ENCODE measurements at places on chromosomes 6 and 20.
A peak's percentile ranks its signal among the peaks of the same experiment; 100 is the strongest.

- DNase-seq = no peak
Measured at GRCh38 chr20:7231303-7231702, 463.8 kb downstream of the BMP2 start.

DNA sequence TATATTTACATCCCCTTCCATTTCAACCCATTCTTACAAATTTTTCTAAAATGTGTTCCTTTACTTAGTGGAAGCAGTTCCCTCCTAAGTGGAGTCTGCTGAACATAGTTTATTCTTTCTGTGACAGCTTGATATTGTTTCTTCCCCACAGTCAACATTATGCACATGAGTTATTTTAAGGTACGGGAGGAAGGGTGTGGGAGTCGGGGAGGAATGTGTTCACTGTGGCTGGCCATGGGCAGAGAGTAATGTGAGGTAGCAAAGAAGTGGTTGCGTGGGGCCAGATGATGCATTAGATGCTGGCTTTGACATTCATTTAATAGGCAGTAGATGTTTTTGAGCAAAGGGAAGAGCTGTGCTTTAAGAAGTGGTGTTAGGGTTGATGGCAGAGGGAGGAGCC lies 98.5 kb downstream of the ARMC2 start:
- DNase-seq = no peak

DNA sequence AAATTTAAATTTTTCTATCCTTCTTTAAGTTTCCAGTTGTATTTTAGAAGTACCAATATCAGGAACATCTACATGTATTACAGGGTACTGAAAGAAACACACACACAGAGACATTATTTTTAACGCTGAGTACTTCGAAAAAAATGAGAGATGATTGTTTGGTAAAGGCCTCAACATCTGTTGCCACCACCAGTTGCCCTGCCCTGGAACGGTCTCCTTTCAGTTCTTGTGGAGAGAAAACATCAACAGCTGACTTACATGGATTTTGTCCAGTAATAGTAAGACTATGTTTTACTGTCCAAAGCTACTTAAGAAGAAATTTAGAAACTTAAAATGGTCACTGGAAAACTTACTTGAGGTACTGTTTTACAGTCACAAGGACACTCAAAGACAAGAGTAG lies 16.7 kb downstream of the HMGCLL1 start:
- no peak for DNase-seq

DNA sequence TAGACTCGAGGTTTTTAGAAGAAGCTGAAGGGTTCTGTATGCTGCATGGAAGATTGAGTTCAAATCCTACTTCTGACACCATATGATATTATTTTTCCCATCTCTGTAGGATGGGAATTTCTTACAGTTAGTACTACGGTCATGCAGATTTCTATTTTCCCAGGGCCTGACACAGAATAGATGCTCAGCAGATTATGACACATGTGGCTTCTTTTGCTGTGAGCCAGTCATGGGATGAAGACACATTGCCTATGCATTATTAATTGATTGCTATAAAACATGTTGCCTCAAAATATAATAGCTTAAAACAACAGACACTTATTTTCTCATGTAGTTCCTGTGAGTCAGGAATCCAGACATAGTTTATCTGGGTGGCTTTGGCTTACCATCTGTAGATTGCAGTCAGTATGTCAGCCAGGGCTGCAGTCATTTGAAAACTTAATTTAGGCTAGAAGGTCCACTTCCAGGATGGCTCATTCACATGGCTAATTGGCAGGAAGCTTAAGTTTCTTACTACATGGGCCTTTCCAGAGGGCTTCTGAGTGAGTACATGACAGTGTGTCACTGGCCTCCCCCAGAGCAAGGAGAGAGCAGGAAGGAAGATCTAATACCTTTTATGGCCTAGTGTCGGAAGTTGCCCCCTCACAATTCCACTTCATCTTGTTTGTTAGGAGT lies 29.5 kb downstream of the TOP1 start:
- DNase-seq = no peak

GRCh38 chr20:1338801-1339200 lies 9.9 kb upstream of the SDCBP2 start:
- no peak for DNase-seq

GRCh38 chr20:761418-762381 lies 6.6 kb downstream of the SLC52A3 start:
- no peak for DNase-seq

GRCh38 chr20:36367370-36367745 lies 61.2 kb downstream of the DLGAP4 start:
- no peak for DNase-seq

DNA sequence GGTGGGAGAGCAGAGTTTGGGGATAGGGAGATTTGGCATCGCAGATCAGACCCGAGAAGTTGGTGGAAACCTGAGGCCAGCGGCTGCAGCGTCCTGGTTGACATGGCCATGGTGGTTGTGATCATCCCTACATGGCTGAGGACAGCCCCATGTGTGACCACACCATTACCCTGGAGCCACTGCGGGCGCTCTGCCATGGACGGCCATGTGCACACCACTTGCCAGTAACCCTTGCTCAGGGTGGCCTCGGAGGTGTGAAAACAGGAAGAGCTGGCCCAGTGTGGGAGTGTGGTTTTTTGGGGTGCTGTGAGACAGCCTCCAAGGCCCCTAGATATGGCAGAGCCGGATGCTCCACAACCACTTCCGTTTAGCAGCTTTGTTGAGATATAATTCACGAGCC lies 64.4 kb downstream of the TMEM242 start:
- DNase-seq = peak; percentile 33

DNA sequence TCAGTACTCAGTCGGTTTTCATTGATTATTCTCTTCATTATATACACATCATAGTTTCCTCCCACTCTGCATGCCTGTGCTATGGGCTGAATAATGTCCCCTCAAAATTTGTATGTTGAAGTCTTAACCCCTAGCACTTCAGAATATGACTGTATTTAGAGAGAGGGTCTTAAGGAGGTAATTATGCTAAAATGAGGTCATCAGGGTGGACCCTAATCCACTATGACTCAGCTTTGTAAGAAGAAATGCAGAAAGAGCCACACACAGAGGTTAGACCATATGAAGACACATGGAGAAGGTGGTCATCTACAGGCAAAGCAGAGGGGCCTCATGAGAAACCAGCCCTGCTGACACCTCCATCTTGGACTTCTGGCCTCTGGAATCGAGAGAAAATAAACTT lies 15.8 kb downstream of the ABHD12 start:
- no peak for DNase-seq

DNA sequence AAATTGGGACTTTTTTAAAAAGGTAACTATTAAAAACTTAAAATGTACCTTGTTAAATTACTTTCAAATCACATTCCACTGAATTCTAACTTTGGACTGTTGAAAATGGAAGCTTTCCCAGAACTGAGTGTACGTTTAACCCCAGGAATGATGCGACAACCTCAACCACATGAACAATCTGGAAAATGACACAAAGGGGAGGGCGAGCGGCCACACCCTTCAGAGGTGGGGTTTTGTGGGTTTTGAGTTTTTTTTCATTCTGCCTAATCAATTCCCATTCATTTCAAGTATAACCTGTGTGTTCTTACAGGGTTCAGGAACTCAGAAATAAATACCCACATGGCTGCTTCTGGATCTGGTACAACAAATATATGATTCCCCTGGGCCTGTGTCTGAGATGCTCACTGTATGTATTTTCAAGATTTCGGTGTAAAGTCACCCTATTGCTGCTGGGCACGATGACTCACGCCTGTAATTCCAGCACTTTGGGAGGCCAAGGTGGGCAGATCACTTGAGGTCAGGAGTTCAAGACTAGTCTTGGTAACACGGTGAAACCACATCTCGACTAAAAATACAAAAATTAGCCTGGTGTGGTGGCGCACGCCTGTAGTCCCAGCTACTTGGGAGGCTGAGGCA lies 21.6 kb downstream of the CNKSR3 start:
- DNase-seq = no peak

DNA sequence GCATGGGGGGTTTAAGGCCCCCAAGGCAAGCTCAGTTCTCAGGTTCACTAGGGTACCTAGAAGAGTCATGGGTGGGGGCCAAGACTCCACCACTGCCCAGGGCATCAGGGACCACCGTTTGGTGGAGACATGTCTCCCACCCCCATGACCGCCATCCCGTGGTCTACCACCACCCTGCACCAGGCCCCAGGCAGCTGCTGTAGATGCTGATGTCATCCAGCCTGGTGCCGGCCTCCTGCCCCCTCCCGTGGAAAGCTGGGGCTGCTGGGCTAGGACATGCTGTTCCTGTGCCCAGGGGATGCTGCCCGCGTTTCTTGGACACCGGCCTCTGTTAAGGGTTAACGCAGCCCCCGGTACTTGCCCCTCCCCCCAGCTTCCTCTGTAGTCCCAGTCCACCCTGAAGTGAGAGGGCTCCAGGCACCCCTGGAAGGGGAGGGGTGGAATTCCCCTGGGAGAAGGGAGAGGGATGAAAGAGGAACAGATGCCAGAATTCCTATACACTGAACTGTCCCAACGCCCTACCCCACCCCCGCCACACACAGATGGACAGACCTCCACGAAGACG lies 587 bp downstream of the IP6K3 start:
- peak; percentile 14 for DNase-seq

GRCh38 chr6:152508477-152508876 lies 128.7 kb downstream of the SYNE1 start:
- no peak for DNase-seq

- no peak for DNase-seq
Measured at GRCh38 chr6:137552146-137552545, 58.0 kb upstream of the OLIG3 start.

DNA sequence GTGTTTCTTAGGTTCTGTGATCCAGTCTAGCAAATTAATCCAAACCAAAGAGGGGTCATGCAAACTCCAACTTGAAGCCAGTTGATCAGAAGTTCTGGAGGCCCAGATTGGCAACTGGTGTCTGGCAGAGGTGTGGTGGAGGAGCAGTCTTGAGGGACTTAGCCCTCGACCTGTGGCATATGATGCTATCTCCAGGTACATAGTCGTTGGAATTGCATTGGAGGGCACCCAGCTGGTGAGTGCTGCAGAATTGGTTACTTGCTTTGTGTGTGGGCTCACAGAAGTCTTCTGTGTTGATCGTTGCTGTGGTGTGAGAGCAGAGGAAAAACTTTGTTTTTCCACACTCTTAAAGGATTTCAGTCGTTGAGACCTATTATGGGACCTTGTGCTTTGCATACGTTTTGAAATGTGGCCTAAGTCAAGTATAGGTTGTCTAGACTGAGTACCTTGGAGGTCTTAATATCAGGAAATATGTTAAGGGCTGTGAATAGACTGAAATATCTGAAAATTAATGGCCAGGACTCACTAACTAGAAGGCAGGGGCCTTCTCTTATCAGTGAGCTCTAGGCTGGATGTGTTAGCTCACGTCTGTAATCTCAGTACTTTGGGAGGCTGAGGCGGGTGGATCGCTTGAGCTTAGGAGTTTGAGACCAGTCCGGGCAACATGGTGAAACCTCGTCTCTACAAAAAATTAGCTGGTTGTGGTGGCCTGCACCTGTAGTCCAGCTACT lies 7.8 kb downstream of the PANK2 start:
- no peak for DNase-seq

- no peak for DNase-seq
Measured at GRCh38 chr6:156826290-156826955, 49.2 kb downstream of the ARID1B start.

- no peak for DNase-seq
Measured at GRCh38 chr6:49551866-49552129, 1.3 kb downstream of the C6orf141 start.

GRCh38 chr6:6495851-6496250 lies 92.7 kb upstream of the LY86 start:
- peak; percentile 25 for DNase-seq

- no peak for DNase-seq
Measured at GRCh38 chr20:63738687-63739129, 868 bp upstream of the SLC2A4RG start.

DNA sequence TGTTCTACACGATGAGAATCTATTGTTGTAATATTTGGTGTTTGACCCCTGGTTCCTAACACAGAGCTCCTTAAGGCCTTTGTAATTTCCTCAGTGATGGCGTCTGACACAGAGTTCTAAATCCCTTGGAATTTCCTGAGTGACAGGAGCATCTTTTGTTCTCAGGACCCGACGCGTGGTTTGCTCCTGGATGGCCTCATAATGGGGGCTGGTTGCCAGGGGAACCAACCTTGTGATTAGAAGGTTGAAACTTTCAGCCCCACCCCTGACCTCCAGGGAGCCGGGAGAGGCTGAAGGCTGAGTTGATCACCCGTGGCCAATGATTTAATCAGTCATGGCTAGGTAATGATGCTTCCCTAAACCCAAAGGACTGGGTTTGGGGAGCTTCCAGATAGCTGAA lies 20.5 kb upstream of the ZNF133 start:
- DNase-seq = no peak

DNA sequence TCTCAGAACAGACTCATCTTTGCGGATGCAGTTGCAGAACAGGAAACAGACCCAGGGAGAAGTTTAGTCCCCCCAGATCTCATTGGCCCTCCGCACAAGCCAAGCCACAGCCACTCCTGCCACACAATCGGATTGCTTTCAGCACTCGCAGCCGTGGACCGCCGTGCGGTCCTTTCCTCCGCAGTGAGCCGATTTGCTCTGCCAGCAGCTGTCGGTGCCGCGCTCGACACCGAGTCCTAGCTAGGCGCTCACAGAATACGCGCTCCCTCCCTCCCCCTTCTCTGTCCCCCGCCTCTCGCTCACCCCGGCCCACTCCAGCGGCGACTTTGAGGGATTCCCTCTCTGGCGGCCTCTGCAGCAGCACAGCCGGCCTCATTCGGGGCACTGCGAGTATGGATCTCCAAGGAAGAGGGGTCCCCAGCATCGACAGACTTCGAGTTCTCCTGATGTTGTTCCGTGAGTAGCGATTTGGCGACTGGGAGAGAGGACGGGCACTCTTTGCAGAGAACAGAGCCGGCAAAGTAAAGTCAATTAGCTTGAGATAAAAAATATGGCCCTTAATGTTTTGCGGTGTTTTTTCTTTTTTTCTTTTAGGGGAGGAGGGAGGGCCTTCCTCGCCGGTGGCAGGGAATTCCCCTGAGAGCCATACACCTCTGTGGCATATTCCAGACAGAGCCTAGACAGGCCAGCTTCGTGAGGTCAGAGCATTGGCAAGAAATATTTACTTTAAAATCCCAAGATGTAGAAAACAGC lies at the start of gene LAMP5:
TSS of gene LAMP5 (plus strand) at position 130 of the 753 bp plus-strand sequence. CDS start at position 393, 263 bp downstream.
- DNase-seq = peak; percentile 88

GRCh38 chr20:41837669-41838224 lies 219.6 kb upstream of the CHD6 start:
- no peak for DNase-seq

GRCh38 chr6:128238225-128238624 lies 282.2 kb downstream of the PTPRK start:
- no peak for DNase-seq

- no peak for DNase-seq
Measured at GRCh38 chr6:68738039-68738438, 103.0 kb downstream of the ADGRB3 start.

DNA sequence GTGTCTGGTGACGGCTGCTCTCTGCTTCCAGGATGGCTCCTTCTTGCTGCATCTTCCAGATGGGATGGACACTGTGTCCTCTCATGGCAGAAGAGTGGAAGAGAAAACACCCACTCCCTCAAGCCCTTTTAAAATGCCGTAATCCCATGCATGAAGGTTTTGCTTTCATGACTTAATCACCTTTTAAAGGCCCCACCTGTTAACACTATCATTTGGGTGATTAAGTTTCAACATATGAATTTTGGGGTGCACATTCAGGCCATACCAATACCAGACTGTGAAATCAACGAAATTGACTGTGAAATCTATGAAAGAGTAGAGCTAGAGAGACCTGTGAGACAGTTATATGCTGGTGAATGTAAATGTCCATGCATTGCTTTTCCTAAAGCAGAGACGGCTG lies 374.3 kb upstream of the CHD6 start:
- DNase-seq = no peak

GRCh38 chr20:23131766-23132165 lies 45.6 kb upstream of the CD93 start:
- DNase-seq = no peak
